ENCODE measurements at places on chromosomes 6 and 20. TPM values are rescaled to one million over a fixed set of nuclear protein-coding genes. Genes with fewer than 3 reads are reported as not detected.

The PRL gene
- not detected for total RNA-seq

The GNRH2 gene
- total RNA-seq, result not detected

The OTOR gene
- not detected for total RNA-seq

The FHL5 gene
- 6.9 TPM for total RNA-seq

The IMPG1 gene
- total RNA-seq, result not detected

The TENT5A gene
- total RNA-seq, result 69.4 TPM

The IFNGR1 gene
- 115 TPM for total RNA-seq

GRCh38 chr6:105504706-105505105, 101.8 kb upstream of the PREP start:
- peak; percentile 46 for DNase-seq

- peak; percentile 90 for DNase-seq
Observed at GRCh38 chr6:32113386-32114352, 4.5 kb upstream of the TNXB start.

DNA sequence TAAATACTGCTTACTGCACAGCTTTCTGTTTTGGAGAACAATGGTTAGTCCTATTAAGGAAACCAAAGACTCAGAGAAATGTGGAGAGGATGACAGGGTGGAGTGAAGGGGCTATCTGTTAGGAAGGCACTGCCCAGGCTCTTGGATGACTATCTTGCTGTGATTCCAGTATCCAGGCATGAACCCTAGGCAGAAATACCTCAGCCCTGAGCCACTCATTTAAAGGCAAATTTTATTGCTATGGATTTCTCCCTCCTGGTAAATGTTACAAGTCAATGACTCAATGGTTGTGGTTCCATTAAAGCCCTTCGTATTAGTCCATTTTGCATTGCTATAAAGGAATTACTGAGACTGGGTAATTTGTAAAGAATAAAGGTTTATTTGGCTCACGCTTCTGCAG, 25.9 kb downstream of the ADGRF4 start:
- DNase-seq, result no peak

- DNase-seq, result peak; percentile 71
Observed at GRCh38 chr20:62367633-62368391, 700 bp upstream of the LAMA5 start.

GRCh38 chr6:72636215-72636614, 14.4 kb downstream of the KCNQ5 start:
- DNase-seq, result no peak

DNA sequence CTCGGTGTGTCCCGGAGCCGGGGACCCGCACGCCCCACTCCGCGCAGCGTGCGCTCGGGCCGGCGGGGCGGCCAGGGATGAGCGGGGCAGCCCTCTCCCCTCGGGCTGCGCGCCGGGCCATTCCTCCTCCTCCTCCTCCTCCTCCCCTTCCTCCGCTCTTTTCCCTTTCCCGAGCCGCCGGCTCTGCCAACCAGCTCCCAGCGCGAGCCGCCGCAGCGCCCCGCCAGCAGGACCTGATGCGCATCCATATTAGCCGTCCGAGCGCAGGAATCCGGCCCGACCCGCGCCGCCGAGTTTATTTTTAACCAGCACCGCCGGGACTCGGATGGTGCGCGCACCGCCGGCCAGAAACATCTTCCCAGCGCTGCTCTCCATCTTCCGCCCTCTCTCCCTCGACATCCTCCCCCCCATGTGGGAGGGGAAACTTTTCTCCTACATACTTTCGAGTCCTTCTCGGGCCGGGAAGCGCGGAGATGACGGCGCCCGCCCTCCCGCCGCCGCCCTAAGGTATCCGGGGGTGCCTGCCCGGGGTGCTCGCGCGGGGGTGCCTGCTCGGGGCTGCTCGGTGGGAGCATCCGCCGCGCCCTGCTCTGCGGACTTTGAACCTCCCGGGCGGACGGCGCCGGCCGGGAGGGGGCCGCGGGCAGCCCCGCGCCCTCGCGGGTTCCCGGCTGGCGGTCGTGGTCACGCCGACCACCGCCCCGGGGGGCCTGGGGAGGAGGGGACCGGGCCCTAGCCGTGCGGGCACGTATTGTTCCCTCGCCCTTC, 619 bp downstream of the RREB1 start:
- peak; percentile 86 for DNase-seq

GRCh38 chr6:117483645-117484016, 1.2 kb downstream of the DCBLD1 start:
- no peak for DNase-seq

DNA sequence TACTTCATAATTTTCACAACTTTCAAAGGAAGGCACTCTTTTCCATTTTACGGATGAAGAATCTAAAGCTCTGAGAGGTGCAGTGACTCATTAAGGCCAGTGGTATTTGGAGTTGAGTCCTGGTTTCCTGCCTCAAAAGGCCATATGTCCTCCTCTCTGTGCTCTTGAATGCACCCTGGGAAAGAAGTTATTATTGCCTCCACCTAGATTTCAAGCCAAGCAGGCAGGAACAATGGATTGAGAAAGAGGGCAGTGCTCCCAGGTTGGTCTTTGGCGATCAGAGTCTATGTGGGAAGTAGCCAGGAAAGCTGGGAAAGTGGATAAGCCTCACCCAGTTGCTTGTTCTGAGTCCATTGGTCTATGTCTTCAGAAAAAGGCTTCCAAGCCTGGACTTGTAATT, 165.0 kb downstream of the MAFB start:
- no peak for DNase-seq

DNA sequence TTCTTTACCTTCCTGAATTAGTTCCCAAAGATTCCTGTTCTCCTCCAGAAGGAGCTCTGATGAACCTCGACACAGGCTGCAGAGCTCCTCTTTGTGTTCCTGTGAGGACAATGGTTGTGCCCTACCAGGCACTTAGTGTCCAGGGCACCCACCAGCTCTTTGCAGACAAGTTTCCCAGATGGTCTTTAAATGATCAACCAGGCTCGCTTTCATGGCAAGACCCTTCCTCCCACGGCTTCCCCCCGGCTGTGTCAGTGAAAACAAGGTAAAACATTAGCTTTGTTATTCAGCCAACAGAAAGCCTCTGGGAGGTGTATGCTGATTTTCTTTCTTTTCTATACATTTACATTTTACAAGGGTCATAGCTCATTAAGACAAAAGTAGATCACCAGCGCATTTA, 32.3 kb upstream of the CNKSR3 start:
- DNase-seq, result no peak
